ENCODE measurements at places on chromosomes 4 and X.

DNA sequence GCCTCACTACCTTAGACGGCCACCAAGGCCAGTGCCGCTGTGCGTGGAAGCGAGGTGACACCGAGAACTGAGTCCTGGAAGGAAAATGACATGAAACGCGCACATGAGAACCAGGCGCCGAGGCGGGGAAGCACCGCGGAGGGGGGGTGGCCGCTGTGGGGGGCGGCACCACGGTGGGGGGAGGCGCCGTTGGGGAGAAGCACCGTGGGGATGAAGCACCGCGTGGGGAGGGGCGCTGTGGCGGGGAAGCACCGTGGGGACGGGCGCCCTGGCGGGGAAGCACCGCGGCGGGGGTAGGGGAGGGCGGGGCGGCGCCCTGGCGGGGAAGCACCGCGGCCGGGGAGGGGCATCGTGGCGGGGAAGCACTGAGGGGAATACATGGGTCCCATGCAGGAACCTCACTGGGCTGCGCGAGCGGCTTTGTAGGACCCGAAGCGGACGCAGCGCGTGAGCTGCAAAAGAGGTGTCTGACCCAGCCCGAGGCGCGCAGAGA lies 28.0 kb downstream of the PPP2R3B start:
- DNase-seq = no peak

DNA sequence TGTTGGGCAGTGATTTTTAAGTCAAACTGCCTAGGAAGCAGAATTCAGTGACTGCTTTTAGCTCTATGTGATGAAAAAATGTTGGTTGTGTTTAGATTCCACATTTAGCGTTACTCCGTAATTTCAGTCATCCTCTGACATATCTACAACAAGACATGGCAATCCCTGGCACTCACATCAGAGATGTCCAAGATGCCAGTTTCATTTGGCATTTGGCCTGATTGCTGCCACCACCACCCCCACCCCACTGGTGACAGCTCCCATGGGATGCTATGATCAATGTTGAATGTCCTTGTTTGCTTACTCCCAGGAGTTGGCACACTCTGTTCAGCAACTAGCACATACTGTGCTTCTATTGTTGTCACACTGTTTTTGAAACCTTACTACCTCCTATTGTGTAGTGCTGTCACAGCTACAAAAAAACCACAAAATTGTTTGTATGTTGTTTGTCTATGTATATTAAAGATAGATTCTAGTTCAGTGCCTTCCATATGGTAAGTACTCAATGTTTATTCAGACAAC lies 101.4 kb downstream of the AWAT2 start:
- DNase-seq = no peak

GRCh38 chr4:170227928-170228327 lies 138.2 kb upstream of the AADAT start:
- no peak for DNase-seq

GRCh38 chr4:129094347-129094746 lies 1.0 kb upstream of the SCLT1 start:
- DNase-seq = no peak

DNA sequence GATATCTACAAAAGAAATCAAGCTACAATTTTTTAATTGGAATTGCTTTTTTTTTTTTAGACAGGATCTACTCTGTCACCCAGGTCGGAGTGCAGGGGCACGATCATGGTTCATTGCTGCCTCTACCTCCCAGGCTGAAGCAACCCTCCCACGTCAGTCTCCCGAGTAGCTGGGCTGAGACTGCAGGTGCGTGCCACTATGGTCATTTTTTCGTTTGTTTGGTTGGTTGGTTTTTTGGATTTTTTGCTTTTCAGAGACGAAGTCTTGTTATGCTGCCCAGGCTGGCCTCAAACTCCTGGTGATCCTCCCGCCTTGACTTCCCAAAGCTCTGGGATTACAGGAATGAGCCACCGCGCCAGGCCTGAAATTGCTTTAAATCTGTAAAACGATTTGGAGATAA lies 15.6 kb downstream of the RGN start:
- no peak for DNase-seq

GRCh38 chr4:184541907-184542306 lies 67.6 kb upstream of the IRF2 start:
- DNase-seq = no peak

Measured in LoVo (cell line).